ENCODE measurements at places on chromosomes 6 and 20. TPM values are rescaled to one million over a fixed set of nuclear protein-coding genes. Genes with fewer than 3 reads are reported as not detected.

GRCh38 chr6:10991115-10991514 lies 53.0 kb downstream of the ELOVL2 start:
- no peak for DNase-seq

DNA sequence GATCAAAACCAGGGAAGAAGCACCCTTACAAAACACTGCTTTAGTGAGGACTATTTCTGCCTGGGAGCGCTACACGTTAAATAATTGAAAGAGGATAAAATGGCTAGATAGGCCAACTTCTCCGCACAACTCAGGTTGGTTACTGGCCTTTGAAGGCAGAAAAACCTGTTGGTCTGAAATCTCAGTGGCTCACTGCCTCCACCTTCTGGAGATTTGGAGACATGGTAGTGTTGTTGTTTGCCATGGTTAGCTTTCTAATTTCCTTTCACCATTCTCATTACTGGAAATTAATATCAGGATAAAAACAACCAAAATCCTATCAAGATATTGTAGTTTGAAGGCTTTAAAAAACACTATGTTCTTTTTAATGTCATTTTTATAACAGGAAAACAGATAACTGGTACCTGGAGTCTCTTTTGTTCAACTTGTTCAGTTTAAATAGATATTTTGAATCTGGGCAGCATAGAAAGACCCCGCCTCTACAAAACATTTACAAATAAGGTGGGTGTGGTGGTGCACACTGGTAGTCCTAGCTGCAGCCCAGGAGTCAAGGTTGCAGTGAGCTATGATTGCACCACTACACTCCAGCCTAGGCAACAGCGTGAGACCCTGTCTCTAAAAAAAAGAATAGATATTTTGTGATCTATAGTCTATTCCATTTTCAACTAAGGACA lies 27.5 kb upstream of the BCLAF1 start:
- DNase-seq, result no peak

- DNase-seq, result no peak
Observed at GRCh38 chr6:51077821-51078518, 259.3 kb downstream of the TFAP2B start.

DNA sequence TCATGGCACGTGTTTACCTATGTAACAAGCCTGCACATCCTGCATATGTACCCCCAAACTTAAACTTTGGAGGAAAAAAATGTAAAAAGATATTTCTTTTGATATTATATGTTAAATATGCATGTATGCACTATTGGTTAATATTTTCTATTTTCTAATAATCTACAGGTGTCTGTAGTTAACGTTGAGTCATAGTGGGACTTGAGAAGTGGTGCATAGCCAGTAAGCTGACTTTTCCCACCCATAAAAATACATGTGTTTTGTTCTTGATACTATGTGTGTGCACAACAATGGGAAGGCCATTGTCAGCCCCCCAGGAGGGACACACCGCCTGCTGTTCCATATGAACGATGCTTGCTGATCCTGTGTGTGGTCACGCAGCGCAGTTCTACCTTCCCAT lies 49.1 kb downstream of the FAM120B start:
- no peak for DNase-seq

DNA sequence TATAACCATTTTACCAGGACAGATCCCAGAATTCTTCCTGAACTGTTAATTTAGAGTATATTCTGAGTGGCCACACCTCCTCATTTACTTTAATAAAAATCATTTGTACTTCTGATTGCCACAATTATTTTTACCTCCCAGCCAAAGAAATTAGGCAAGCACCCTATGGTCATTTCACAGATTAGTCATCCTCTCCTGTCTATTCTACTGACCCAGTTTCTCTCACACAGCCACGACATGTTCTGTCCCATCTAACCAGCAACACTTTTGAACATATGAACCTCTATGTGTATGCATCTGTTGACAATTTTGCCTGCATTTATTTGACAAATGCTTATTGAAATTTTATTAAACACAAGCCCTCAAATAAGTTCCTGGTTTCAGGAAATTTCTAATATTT lies 202.6 kb upstream of the STXBP5 start:
- no peak for DNase-seq

DNA sequence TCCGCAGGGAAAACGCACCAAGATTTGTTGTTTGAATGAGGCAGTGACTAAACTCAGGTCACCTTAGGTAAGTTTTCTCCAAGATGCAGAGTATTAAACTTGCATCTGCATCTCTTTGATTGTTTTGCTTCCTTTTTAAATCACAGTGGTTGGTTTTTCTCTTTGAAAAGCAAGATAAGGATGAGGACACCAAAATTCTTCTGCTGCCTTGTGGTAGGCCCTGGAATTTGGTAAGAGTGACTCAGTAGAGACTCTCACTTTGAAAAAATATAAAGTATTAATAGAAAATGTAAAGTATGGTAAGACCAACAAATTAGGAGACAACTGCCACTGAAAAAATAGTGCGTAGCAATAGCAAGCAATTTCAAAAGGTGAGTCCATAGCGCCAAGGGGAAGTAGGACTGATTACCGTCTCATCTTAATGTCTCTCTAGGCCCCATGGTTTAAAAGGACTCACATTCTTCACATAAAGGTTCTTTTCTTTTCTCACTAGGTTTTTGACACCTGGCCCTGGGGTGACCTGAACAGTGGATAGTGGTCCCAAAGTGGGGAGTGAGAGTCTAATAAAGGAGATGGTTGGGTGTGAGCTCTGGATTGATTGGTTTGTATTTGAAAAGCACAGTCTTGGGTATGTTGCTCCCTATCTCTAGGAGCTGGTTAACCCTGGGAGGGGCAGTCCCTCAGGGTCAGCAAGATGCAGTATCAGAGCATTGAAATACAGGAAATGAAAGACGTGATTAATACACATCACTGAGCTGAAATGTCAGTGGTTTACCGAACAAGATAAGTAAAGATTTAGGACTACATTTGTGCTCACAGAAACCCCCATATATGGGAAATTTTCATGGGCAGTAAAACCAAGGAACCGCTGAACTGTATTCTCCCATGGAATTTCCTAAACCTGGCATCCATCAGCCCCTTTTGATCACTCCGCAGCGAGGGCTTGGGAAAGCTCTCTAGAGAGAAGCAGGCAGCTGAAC lies 221.2 kb downstream of the SLC24A3 start:
- DNase-seq, result peak; percentile 74

- no peak for DNase-seq
Observed at GRCh38 chr6:6811128-6812009, 222.8 kb downstream of the LY86 start.

DNA sequence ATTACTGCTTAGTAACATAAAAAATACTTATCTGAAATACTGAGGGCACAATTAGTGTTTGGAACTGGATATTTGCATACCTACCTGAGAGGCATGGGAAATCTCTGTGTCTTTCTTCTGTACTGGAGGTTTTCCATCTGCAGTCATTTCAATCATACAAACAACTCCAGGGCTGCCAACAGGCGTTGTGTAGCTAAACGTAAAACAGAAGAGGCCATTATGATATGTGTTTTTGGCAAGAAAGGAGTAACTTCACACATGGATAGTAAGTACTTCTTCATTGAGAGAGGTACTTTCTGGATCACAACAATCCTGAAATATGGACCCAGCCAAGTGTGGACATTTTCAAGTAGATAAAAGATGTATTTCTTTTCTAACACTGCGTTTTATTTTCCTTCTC lies 363.4 kb downstream of the PHF3 start:
- no peak for DNase-seq

GRCh38 chr6:47112317-47112716 lies 70.2 kb upstream of the ADGRF1 start:
- DNase-seq, result no peak

DNA sequence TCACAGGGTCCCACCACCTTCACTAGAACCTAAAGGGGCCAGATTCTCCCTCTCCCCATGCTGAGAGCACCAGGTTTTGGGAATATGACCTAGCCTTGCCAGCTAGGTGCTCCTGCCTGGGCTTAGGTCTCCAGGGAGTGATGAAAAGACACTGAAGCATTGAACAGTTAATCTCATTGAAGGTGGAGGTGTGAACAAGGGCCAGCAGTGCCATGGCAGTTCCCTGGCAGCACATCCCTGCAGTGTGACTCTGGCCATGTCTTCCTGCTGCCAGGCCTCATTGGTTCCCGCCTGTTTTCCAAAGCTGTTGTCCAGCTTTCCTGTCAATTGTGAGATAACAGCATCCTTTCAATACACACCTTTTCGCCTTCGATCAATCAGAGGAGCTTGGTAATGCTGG lies 10.9 kb downstream of the PPIL6 start:
- no peak for DNase-seq

GRCh38 chr20:16555754-16556153 lies 17.5 kb downstream of the KIF16B start:
- DNase-seq, result no peak

DNA sequence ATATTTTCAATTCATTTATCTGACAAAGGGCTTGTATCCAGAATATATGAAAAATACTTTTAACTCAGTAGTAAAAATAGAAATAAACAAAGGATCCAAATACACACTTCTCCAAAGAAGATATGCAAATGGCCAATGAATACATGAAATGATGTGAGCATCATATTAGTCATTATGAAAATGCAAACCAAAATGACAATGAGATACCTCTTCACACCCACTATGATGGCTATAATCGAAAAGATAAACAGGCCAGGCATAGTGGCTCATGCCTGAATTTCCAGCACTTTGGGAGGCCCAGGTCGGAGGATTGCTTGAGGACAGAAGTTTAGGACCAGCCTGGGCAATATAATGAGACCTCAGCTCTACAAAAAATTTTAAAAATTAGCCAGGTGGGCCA lies 33.8 kb upstream of the SMAP1 start:
- DNase-seq, result no peak

Gene CAGE1
- not detected for total RNA-seq

Gene STMND1
- total RNA-seq, result not detected

Gene SAPCD1
- not detected for total RNA-seq

Gene C20orf141
- total RNA-seq, result not detected

Gene OLIG3
- total RNA-seq, result not detected

Gene BMP5
- total RNA-seq, result 1.3 TPM

Gene FAM83C
- not detected for total RNA-seq

All from esophagus muscularis mucosa (tissue), 4 donors.